ENCODE measurements at places on chromosomes 12 and 14.
A peak's percentile ranks its signal among the peaks of the same experiment; 100 is the strongest.

DNA sequence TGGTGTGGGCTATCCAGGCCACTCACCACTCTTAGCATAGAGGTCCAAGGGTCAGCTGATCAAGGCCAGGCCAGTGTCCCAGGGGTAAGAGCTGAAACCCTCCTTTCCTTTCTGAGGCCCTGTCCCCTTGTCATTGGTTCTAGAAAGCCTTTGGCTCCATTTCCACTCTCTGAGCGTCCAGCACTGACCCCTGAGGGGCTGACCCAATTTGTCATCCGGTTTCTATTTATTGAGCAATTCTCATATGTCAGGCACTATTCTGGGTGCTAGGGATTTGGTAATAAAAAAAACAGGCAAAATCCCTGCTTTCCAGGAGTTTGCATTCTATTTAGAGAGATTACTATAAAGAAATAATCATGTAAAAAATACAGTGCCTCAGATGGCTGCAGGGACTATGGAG is 3.4 kb downstream of the KRT77 start:
- no peak for DNase-seq

- DNase-seq: peak; percentile 45
These were observed 30.6 kb upstream of the FICD start for GRCh38 chr12:108484431-108484830.

DNA sequence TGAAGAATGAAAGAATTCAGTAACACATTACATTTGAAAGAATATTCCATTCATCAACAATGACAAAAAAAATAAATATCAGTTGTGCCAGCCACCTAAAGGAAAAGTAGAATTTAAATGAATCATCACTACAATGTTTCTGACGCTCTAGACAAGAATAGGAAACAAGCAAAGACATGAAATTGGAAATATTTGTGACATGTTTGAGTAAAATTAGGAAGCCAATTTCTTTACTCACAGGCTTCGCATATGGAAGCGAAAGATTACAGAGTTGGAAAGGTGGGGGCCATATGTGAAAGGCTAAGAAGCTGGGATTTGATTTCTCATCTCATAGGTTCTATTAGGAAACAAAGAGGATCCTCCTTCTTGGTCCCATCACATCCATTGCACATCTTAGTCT is 279.0 kb downstream of the IPO8 start:
- peak; percentile 7 for DNase-seq

- DNase-seq: peak; percentile 13
These were observed 192.8 kb downstream of the TBX5 start for GRCh38 chr12:114213055-114213581.

DNA sequence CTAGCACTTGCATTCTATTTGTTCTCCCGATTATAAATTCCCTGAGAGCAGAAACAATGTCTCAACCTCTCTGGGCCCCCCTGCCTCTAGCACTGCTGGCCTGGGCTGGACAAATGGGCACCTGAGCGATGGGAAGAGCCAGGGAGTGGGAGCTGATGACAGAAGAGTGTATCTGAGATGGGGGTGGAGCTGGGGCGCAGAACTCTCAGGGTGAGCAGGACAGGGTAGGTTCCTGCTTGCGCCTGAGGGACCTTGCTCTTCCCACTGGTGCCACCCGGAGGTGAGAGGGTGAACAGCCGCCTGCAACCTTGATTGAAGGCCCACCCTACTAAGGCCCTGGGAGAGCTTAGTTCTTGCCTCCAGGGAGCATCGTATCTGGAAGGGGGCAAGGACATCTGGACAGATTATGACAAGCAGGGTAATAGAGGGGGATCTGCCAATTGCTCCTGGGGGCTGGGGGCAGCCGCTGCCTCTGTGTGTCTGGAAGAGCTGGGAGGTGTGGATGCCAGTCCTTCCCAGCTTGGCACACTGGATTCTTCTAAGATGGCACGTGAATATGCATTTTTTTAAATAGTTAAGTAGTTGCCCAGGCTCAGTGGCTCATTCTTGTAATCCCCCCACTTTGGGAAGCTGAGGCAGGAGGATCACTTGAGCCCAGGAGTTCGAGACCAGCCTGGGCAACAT is 43.0 kb upstream of the TSPAN9 start:
- DNase-seq: peak; percentile 59

DNA sequence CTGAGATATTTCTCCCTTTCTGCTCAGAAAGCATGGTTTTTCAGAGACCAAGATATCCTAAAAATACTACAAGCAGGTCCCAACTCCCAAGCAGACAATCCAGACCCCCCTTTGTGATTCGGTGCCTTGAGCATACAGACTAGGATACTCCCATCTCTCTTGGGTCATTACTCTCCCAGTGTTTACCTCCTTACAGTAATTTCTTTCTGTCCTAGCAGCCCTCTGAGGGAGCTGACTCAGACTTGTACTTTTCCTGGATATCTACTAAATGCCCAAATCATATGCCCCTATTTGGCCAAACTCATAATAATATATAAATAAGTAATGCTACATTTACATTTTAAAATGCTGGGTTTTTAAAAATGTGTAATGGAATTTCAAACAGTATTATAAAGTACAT is 355.6 kb downstream of the LRIG3 start:
- DNase-seq: no peak

GRCh38 chr12:131072451-131073230 is 118.9 kb downstream of the ADGRD1 start:
- DNase-seq: no peak

- DNase-seq: no peak
These were observed 8.2 kb upstream of the RPS6KA5 start for GRCh38 chr14:91068642-91069041.

All from MCF 10A (cell line).